ENCODE measurements at places on chromosomes 13 and 19.

DNA sequence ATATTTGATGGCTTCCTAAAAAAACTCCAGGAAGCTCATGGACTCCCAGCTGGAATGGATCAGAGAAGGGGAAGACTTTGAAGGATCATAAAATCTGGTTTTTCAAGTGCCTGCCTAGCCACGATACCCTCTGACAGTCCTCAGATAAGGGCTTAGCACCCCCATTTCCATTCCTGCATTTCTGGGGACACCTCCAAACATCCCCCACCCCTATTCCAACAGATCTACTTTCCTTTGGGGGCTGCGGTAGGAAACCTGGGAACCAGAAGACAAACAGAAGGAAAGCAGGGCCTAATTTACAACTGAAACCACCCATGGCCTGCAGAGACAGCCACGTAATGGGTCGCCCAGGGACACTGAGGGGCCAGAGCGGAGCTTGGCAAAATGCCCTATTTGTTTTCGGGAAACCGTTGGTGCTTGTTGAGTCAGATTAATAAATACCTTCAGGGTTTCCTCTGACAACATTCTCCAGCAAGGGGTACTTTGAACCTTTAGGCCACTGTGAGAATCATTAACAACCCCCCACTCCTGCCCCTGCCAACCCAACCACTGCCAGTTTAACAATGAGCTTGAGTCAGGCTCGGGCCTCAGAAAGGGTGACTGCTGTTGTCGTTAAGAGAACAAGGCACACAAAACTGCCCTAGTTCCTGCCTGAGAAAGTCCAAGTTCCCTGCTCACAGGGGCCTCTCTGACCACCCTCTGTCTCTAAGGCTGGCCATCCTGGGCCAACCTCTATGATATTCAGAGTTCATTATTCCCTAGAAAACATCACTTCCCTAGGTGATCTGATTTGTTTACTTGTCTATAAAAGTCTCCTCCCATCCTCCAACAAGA, 23.5 kb downstream of the RHPN2 start:
- DNase-seq: no peak

DNA sequence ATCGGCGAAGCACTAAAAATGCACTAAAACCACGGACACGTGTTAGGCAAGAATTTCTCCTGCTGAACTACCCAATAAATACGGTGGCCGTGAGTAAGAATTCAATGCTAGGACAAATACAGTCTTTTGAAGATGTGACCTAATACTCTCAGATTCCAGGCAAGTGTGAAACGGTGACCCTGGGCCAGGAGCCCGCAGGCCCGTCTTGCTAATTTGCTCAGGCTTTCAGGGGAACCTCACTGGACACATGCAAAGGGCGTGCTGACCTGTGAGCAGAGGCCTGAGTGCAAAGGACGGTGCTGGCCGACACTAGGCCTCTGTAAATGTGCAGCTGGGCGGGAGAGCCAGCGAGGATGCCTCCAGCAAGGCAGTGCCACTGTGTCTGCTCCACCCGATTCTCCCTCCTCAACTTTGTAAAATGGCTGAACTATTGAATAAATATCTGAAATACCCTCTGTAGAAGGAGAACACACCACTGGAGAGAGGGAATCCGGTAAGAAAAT, 70.1 kb downstream of the STK24 start:
- no peak for DNase-seq

GRCh38 chr13:45301263-45301662, 39.7 kb downstream of the TPT1 start:
- DNase-seq: no peak

GRCh38 chr13:81302125-81302524, 961.2 kb upstream of the SPRY2 start:
- no peak for DNase-seq

DNA sequence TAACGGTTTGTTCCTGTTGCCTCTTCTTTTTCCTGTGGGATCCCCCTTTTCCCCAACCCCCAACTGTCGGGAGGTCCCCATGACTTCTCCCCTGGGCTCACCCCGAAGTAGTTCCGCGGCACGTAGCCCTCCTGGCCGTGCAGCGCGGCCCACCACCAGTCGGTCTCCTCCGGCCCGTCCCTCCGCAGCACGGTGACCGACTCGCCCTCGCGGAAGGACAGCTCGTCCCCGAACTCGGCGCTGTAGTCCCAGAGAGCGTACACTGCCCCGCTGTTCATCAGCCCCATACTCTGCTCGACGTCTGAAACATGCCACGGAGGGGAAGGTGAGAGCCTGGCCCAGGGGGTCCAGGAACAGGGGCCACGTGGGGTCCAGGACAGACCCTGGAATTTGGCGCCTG, 12.1 kb upstream of the ERCC2 start:
- DNase-seq: no peak

DNA sequence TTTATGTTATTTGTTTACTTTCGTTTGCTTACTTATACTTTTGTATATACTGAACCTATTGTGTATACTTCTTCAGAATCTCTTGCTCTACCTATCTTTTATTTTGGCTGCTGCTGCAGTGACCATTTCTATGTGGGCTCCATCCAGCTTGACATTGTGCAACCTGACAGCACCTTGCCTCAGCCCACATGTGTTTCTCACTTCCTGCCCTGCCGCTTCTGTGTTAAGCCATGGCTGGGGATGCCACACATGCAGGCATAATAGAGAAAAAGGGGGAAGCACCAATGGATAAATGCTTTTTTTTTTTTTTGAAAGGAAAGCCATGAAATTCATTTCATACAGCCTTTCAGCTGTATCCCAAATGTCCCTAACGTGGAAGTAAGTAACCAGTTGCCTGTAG, 147.6 kb downstream of the RBM26 start:
- no peak for DNase-seq

DNA sequence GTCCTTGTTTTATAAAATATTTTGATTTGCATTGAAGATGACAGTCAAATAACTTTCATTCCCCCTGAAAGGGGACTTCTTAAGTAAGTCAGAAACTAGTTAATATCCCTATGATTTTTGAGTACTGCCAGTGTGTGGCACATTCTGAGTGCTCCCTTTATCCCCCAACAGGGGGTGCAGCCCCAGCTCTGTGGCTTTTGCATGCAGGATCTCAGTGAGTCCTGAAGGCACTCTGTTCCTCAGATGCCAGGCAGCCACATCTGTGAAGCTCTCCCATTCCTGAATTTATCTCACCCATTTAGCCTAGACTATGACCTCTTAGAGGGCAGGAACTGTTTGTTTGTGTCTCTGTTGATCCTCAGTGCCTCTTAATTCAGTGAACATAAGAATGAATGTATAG, 123.1 kb downstream of the CDK8 start:
- DNase-seq: no peak

DNA sequence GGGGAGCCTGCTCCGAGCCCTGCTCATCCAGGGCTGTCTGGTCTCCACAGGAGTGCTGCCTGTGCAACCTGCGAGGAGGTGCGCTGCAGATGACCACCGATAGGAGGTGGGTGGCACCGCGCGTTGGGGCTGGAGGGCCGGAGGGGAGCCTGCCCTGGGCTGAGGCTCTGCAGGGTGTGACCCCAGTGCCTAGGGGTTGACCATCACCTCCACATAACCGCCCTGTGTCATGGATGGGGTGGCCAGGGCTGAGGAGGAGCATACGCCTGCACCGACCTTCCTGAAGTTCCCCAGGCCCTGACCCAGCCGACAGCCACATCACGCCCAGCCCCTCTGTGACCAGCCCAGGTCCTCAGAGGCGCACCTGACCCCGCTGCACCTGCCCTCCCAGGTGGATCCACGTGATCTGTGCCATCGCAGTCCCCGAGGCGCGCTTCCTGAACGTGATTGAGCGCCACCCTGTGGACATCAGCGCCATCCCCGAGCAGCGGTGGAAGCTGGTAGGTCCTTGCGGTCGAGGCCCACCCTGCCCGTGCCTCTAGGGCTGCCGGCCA, 168.7 kb downstream of the KDM4B start:
- no peak for DNase-seq

- no peak for DNase-seq
These were observed 112.4 kb upstream of the VSTM2B start for GRCh38 chr19:29413435-29413834.

- DNase-seq: no peak
These were observed 47.0 kb downstream of the ESD start for GRCh38 chr13:46749951-46750350.

- DNase-seq: no peak
These were observed 366.9 kb downstream of the KLF12 start for GRCh38 chr13:73767191-73767741.

GRCh38 chr19:47691090-47691489, 22.1 kb upstream of the EHD2 start:
- no peak for DNase-seq

DNA sequence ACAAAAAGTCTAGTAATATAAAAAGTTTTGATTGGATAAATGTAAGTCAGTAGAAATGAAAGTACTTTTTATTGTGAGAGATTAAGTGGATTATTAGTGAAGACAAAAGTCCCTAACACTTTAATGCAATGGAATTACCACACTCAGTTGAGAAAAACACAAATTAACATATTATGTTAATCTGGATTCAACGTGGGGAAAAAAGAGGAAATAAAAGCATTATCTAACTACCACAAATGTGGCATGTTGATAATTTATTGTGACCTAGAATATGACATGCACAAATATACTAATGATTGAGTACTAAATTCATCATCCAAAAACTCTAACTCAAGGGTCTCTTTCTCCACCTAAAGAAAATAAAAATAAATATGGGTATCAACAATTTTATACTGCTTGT, 41.5 kb downstream of the FOXO1 start:
- no peak for DNase-seq

GRCh38 chr13:107375701-107376340, 807.9 kb upstream of the ARGLU1 start:
- DNase-seq: no peak

Measured in D721Med (cell line).